ENCODE measurements at places on chromosomes 16 and 17.
A peak's percentile ranks its signal among the peaks of the same experiment; 100 is the strongest.

GRCh38 chr17:69607162-69607834, 192.8 kb downstream of the MAP2K6 start:
- DNase-seq: peak; percentile 40

- no peak for DNase-seq
These were observed 44.9 kb upstream of the RASD1 start for GRCh38 chr17:17540935-17541639.

DNA sequence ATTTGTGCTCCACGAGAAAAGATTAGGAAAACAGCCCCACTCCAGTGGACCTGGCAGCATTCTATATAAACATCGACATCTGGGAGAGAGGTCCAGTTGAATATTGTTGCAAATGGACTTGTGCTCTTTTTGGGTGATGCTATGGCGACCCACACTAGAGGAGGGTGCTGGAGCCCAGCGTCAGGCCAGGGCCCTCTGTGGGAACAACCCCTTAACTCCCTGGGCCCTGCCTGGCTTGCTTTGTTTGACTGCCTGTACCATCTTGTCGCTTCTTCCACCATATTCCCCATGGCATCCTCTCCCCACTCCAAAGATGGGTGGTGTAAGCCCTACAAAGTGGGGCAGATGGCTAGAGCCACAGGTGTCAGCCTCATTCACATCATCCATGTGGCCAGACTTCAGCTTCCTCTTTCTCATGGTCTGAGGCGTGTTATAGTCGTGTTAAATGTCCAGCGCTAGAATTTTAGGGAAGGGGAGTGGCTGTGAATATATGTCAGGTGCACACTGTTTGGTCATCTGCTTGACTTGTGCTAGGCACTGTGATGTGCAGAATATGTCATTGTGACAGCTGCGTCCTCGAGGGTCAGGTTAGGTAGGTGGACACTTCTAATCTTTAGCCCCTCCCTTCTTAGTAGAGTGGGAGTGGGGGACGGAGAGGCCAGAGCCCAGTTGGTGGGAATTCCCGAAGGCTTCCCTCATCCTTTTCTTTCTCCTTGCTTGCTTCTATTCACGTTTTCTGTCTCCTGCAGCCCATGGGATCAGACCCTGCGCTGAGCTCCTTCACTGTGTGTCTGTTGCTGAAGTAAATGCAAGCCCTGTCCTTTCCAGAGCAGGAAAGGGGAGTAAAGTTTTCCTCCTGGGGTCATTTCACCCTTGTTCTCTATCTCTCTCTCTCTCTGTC, 49.8 kb downstream of the MPRIP start:
- DNase-seq: no peak

- no peak for DNase-seq
These were observed 34.8 kb upstream of the PEMT start for GRCh38 chr17:17626151-17626805.

GRCh38 chr17:37476431-37477120, 13.1 kb upstream of the DUSP14 start:
- DNase-seq: no peak

GRCh38 chr17:80859002-80859941, 132.4 kb upstream of the CHMP6 start:
- no peak for DNase-seq

- DNase-seq: no peak
These were observed 25.8 kb upstream of the STH start for GRCh38 chr17:45973099-45973780.

GRCh38 chr17:28343491-28343932, 8.0 kb downstream of the TNFAIP1 start:
- DNase-seq: no peak

GRCh38 chr17:5364156-5364555, 55.3 kb downstream of the NUP88 start:
- DNase-seq: no peak

DNA sequence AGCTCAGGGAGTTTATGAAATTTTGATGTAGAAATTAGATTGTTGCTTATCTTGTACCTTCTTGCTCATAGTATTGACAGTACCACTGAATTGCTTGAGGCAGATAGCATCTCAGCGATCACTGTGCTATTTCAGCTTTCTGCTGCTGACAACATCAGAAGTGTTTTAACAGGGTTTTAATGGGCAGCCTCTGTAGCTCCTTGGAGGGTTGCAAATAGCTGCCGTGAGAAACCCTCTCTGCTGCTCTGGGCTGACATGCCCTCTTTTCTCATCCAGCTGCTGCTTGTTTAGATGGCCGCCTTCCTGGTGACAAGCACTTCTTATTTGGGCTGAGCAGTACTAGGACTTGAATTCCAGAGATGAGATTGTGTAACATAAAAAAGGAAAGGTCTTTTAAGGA, 180.2 kb upstream of the TBX2 start:
- DNase-seq: no peak

GRCh38 chr17:75502072-75502720, 13.1 kb downstream of the CASKIN2 start:
- DNase-seq: no peak

DNA sequence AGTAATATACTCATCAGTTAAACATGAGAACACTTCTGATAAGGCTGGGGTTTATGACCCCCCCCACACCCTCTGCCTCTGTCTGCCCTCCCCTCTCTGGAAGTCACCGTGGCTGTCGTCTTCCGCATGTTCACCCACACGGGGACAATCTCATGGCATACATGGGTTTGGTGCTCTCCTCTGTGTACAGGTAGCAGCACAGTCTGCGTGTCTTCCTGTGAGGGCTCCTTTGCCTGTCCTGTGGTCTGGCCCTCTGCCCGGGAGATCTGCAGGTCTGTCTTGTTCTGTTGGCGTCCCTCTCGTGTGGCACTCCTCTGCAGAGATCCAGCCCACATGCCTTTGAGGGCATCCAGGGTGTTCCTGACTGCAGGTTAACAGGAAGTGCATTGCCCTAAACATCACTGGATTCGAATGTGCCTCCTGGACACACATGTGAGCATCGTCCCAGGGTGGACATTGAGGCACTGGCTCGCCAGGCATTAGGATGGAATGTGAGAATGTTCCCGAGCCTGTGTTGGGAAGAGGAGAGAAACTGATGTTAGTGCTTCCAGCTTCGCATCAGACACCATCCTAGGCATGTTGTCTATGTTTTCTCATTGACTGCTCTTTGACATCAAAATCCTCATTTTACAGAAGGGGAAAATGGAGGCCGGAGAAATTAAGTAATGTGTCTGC, 54.5 kb downstream of the NKD1 start:
- DNase-seq: no peak

- no peak for DNase-seq
These were observed 13.1 kb downstream of the TEKT5 start for GRCh38 chr16:10681310-10682308.

GRCh38 chr17:28328325-28328724, 6.9 kb downstream of the IFT20 start:
- DNase-seq: no peak

- DNase-seq: no peak
These were observed 15.6 kb upstream of the FOXF1 start for GRCh38 chr16:86494565-86495356.

DNA sequence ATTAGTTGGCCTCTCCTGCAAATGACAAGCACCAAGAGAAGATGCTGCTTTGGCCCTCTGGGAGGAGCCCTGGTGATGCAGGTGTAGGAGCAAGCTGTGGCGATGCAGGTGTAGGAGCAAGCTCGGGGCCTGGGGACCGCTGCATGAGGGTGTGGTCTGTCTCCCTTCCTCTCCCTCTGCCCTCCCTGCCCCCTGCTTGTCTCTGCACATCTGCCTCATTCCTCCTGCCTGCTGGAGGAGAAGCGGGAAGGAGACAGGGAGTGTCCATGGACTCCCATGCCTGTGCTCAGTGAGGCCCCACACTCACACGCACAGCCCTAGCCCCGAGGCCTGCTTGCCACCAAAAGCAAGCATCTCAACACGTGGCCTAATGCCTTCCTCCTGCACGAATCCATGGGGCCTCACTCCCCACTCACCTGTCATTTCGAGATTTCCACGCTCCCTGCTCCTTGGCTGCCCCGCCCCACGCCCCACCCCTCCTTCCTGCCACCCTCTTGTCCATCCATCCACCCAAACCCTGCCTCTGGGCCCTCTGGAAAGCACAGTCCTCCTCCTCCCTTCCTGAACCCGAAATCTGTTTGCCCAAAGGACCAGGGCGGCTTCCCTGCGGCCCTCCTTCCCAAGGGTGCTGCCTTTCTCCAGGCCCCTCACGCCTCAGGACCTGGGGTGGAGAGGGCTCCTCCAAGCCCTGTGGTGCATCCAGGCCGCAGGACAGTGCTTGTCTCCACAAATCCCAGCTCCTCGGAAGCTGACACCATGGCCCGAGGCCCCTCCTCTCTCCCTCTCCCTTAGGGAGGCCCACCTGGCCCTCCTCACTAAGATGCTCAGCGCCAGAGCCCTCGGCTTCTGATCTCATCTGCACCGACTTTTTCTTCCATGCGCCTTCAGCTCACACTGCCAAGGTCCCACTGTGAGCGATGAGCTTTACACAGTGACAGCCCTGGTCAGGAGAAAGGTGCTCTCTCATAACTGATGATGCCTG, 11.8 kb upstream of the ALDH3A1 start:
- no peak for DNase-seq

DNA sequence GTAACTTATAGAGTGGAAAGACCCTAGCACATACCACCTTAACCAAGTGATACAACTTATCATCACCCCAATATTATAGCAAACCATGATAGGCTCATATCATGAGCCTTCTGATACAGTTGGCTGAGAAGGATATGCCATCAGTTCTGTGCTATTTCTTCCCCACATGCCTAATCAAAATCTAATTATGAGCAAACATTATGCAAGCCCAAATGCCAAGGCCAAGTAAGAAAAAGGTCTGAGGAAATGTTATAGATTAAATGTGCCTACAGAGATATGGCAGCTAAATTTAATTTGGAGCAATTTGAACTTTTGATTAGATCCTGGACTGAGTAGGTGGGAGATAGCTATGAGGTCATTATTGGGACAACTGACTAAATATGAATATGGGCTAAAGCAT, 225.9 kb upstream of the PMFBP1 start:
- DNase-seq: no peak

- DNase-seq: no peak
These were observed 113.4 kb upstream of the KCNJ16 start for GRCh38 chr17:69961501-69962145.

DNA sequence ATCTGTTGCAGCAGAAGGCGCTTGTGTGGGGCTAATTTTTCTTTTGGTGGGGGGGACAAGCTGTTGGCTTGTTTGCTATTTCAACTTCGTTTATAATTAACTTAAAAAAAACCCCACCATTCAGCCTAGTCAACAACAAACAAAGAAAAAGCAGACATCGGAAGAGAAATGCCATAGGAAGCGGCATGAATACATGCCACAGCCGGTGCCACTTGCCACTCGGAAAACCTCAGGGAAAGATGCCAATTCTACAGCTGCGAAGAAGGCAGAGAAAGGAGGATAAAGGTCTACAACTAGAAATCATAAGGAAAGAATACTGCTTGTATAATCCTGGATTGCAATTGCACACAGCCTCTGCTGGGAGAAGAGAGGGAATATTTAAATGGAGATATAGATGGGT, 254.4 kb upstream of the PMFBP1 start:
- no peak for DNase-seq

GRCh38 chr16:67547423-67548264, 14.7 kb upstream of the CTCF start:
- peak; percentile 36 for DNase-seq

DNA sequence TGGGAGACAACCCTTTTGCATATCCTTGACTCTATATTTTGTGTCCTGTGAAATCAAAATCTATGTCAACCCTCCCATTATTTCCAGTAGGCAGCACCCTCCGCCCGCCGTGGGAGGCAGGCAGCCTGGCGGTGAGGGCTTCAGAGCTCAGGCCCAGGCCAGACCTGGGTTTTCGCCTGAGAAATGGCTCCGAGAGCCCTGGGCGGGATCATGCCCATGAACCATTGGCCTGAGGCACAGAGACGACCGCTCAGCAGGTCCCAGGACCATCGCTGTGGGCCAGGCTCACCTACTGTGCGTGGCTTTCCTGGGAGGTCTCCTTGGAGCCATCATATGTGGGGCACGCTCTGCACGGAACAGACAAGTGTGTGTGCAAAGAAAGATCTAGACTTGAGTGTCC, 6.3 kb upstream of the SLC38A8 start:
- DNase-seq: no peak

DNA sequence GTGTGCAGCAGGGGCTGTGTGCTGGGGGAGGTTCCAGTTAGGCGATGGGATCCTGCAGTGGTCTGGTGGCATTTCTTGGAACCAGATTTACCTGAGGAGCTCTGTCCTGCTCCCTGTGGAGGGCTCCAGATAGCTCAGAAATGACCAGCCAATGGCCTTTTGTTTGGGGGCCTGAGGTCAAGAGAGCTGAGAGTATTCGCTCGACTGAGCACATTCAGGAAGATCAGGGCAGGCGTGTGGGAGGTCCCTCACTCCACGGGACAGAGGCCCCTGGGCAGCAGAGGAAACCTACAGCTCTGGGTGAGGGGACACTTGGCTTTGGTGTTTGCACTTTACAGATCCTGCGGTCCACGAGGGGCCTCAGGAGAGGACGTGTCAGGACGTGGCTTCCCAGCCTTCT, 18.2 kb downstream of the DEF8 start:
- DNase-seq: no peak

DNA sequence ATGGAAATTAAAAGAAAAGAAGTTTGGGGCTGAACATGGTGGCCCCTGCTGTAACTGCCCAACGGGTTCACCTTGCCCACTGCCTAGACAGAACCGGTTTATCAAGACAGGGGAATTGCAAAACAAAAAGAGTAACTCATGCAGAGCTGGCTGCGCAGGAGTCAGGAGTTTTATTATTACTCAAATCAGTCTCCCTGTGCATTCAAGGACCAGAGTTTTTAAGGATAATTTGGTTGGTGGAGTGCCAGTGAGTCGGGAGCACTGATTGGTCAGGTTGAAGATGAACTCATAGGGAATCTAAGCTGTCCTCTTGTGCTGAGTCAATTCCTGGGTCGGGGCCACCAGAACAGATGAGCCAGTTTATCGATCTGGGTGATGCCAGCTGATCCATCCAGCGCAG, 4.4 kb upstream of the SCPEP1 start:
- DNase-seq: no peak

DNA sequence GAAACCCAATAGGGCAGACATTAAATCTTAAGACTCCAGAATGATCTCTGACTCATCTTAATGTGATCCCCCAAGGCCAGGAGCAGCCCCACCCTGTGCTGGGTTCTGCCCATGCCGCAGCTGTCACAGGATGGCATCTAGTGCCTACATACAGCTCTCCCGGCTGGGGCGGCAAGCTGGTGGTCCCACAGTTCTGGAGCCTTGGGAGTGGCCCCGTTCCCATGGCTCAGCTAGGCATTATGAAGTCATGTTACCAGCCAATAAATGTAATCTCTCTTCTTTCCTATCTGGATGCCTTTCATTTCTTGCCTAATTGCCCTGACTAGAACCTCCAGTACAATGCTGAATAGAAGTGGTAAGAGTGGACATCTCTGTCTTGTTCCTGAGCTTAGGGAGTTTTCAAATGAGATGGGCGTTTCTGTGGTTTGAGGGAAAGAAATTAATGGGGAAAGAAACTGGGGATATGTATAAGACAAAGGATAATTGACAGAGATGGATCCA, 95.7 kb upstream of the DNAH17 start:
- no peak for DNase-seq
